CD4-positive, alpha-beta T cell treated with Interleukin-15 for 4 hours (primary cell): ENCODE measurements at places on chromosomes 16 and 17.

DNA sequence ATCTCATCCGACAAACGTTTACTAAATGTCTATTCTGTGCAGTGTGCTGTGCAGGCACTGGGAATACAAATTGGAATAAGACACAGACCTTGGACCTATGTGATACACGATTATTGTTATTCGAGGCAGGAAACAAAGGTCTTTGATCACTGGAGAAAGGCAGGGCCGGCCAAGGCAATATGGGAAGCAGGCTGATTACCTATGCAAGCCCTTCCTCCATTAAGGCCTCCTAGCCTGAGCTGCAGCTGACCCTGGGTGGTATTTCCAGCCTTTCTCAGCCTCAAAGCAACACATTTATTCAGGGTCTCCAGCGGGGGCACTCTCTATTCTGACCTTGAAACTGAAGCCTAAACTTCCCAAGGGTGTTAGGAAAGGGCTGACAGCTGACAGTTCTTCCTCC is 13.4 kb downstream of the ST6GALNAC1 start:
- no peak for DNase-seq

- DNase-seq, result no peak
Measured at GRCh38 chr16:67773099-67773498, 33.3 kb downstream of the RANBP10 start.

DNA sequence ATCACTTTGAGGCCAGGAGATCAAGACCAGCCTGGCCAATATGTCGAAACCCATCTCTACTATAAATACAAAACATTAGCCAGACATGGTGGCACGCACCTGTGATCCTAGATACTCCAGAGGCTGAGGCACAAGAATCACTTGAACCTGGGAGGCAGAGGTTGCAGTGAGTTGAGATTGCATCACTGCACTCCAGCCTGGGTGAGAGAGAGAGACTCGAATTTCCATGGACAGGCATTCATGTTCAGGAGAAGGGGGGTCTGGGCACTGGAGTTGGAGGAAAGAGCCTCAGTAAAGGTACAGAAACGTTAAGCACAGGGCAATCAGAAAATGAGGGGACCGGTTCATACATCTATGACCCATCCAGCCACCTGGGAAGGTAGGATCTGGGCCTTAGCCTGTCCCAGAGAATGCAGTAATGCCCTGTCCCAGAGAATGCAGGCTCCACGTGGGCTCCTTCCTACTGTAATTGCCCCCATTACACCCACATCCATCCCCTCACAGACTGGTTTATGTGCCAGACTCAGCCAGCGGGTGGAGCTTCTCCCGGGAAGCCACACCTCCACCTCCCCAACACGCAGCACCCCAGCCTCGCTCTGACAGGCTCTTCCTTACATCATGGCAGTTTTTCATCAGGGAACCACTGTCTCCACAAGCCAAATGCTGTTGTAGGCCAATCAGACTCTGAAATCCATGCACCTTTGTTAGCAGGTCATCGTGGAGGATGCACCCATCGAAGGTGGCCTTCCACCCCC is 21.6 kb upstream of the ARL4D start:
- DNase-seq, result no peak

DNA sequence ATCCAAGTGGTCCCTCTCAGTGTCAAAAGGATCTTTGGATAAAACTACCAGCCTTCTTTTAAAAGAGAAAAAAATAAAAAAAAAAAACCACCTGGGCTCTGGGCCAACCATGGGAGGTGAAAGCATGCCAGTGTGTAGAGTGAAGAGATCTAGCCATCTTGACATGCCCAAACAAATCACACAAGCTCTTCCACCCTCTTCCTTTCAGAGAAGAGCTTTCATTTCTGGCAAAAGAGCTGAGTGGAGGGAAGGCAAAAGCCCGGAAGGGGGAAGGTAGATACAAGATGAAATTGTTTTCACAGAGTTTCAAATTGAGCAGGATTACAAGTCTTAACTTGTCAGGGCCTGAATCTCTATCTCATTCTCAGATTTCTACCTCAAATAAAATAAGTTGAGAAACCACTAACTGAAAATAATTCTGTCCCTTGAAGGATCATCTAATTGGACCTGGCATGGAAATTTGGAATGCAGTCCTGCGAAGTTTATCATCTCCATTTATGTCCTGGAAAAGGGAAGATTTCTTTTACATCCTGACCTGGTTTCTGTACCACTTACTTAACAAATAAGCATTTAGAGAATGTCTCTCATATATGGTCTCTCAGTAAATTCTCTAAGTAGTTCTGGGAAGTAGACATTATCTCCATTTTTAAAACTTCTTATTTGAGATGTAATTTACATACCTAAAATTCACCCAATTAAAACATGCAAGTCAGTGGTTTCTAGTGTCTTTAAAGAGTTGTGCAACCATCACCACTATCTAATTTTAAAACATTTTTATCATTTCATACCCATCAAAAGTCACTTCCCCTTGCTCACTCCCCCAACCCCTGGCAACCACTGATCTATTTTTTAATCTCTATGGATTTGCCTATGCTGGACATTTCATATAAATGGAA is 93.7 kb downstream of the TANGO6 start:
- no peak for DNase-seq

DNA sequence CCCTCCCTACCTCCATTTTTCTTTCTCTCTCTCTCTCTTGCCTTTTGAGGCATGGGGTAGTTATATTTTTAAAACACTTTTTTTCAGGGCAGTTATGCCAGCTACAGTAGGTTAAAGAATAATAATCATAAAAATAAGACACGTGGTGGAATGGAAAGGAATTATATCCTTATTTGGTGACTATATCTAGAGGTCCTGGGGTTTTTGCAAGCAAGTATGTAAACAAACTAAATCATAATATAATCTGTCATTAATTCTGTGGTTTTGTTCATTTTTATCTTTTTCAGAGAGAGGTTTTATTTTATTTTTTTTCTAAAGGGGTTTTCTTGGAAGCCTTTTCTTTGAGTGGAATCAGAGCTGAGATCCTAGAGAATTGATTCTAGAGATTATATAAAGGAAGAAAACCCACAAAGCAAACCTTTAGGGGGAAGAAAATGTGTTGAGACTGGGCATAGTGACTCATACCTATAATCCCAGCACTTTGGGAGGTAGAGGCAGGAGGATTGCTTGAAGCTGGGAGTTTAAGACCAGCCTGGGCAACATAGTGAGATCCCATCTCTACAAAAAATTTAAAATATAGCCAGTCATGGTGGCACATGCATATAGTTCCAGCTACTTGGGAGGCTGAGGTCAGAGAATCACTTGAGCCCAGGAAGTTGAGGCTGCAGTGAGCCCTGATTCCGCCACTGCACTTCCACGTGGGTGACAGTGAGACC is 53.2 kb downstream of the NQO1 start:
- no peak for DNase-seq

- peak; percentile 70 for DNase-seq
Measured at GRCh38 chr17:50871364-50871763, 5.2 kb upstream of the TOB1 start.

DNA sequence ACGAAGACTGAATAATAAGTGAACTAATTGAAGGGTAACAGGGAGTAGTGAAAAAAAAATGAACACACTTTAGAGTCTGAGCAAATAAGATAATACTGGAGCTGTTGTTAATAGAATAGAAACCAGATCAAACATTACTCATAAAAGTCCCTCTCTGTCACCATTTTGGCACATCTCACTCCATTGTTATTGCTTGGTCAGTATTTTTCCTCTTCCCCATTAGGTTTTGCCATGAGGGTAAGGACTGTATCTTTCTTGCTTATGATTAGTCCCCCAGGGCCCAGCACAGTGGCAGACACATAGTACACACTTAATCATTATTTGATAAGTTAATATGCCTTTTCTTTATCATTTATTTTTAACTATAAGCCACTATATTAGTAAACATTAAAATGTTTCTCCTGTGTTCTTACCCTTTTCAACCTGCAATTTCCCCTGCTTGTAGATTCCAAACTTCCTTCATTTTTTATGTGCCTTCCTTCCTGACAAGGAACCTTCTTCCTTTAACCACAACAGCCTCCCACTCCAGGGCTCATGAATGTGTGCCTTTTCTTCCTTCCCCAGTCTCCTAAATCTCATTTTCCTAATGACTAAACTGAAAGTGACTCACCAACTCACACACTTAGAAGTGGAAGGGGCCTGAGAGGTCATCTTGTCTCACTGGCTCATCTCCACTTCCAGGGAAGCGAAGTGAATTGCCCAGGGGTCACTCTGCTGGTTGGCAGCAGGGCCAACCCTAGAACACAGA is 88.2 kb upstream of the HAS3 start:
- DNase-seq, result no peak

DNA sequence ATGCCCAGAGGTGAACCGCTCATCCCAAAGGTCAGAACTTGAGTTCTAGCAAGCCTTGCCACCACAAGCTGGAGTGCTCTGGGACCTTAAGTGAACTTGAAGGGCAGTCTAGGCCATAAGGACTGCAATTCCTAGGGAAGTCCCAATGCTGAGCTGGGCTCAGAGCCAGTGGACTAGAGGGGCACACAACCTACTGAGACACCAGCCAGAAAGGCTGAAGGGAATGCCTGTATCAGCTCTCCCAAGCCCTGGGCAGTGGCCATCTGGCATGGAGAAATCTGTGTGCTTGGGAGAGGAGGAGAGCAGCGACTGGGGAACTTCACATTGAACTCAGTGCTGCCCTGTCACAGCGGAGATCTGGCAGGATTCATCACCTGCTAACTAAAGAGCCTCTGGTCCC is 201.3 kb downstream of the CEP112 start:
- no peak for DNase-seq
